ACHN (cell line): ENCODE measurements at places on chromosomes 5 and 9.

GRCh38 chr5:61969347-61969746 lies 336.7 kb upstream of the KIF2A start:
- DNase-seq: no peak

DNA sequence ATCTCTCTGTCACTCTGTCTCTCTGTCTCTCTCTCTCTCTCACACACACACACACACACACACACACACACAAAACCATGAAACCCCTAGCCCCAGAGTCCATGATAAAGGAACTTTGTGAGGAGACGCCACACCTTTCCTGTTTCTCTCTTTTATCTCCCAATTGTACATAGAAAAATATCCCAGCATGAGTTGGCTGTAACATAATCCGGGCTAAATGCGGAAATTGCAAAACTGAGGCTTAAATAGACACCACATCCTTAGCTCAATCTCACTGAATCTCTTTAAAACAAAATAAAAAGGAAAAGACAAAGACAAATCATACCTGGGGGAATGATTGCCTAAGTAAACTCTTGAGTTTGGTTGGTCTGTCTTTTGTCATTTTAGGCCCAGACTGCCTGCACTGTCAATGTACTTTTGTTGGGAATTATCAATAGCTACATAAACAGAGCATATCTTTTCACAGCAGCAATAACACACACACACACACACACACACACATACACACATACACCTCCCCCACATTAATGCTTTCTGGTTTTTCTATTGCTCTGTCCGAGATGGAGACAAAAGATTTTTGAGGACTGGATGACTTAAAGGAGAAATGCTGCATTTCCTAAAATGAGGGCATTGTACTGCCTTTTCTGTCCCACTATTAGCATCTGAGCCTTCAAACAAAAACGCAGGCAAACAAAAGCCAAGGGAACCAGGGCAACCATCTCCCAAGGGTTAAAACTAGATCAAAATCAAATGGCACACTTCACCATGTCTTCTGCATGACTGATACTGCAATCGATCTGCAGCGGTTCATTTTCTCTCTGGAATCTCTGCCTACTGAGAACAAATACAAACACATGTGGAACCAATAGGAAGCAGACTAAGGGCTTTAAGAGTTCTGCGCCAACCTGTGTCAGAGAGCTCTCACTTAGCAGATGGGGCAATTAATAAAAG lies 321.5 kb downstream of the NFIB start:
- no peak for DNase-seq

GRCh38 chr9:136441191-136441680 lies 1.6 kb upstream of the INPP5E start:
- no peak for DNase-seq

DNA sequence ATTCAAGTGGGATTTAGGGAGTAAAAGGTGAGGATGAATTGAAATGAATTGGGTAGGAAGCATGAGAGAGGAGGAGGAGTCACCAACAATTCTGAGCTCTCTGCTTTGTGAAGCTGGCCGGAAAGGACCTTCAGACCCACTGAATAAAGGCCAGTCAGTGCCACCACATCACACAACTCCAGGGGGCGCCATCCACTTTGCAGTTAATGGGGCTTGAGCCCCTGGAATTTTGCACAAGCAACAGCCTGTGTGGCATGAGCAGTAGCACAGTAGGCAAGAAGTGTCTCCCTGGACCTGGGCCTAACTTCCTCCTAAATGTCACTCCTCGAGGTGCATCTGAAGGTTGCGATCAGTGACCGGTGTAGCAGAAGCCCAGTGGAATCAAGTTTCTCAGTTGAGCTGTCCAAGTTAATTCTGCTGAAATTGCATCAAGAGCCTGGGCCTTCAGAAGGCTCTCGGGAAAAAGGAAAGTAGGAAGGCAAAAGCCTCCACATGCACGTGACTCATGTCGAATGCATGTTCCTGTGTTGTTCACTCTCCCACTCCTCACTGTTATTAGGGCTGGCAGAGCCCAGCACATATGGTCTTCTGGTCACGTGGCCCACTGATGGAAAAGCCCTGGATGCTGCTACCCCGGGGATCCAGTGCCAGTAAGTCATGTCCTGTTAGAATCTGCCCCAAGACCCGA lies 27.8 kb upstream of the GLIS3 start:
- DNase-seq: no peak
